ENCODE measurements at places on chromosomes 4 and X.

DNA sequence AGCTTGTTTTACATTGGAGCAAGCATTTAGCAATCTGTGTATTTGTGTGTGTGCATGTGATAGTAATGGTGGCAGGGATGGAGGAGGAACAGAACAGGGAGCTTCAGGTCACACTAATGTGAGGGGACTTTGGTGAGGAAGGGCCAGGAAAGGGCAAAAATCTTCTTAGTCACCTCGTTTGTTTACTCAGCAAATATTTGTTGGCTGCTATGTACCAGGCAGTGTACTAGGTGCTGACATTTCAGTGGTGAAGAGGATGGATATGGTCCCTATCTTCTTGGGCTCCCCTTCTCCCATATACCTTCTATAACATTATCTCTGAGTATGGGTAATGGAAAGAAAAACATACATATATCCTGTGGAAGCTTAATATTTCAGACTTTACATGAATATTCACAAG lies 48.5 kb upstream of the HDAC8 start:
- no peak for DNase-seq

DNA sequence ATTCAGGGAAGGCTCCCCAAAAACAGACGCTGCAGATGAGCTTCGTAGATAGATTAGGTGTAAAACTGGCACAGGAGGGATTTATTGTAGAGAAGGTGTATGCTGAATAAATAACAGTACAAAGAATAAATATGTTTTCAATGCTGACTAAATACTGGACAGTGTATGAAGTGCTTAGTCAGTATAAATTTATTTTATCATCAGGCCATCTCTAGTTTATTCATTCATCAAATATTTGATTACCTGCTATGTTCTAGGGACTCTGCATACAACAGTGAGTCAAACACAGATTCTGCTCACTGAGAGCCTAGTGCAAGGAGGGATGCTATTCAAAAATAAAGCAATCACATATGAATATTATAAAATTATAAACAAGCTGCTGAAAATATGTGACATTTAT lies 63.6 kb upstream of the TSPAN5 start:
- DNase-seq: no peak

- no peak for DNase-seq
These were observed 41.6 kb downstream of the APBB2 start for GRCh38 chr4:41172786-41173185.

- no peak for DNase-seq
These were observed 70.5 kb downstream of the GATB start for GRCh38 chr4:151690164-151690870.

DNA sequence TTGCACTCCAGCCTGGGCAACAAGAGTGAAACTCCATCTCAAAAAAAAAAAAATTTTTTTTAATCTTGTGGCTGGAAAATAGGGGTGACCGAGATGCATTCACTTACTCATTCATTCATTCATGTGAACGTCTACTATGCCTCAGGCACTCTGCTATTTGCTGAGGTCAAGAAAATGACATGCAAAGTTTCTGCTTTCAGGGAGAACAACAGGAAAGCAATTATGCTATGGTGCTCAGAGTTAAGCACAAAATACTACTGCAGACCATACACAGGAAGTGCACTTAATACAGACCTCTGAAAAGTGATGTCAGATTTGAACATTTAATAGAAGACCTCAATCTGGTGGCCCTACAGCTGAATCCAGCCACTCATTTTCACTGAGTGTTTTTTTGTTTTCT lies 59.6 kb upstream of the DUSP21 start:
- DNase-seq: no peak

- DNase-seq: no peak
These were observed 11.7 kb upstream of the QRFPR start for GRCh38 chr4:121392426-121393086.

DNA sequence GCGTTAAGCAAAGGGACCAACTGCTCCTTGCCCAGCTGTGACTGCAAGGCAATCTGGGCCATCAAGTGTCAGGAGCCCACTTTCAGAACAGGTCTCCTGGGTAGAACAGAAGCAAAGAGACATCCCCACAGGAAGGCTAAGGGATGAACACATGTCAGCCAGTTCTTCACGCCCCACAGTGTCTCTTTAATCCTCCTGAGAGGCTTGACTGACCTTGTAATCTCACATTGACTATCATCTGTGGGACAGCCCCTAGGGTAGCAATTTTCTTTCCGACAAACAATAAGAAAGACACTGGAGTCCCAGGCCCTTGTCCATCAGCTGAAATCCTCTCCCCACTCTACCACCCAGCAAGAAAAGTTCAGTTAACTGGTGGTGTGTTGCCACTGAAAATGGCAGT lies 1.0 kb downstream of the CHRDL1 start:
- DNase-seq: no peak

- no peak for DNase-seq
These were observed 41.4 kb upstream of the SPIN2A start for GRCh38 chrX:57178605-57179004.
